ENCODE measurements at places on chromosomes 4 and X.

- DNase-seq: no peak
Observed at GRCh38 chrX:129449148-129449547, 74.1 kb downstream of the SMARCA1 start.

DNA sequence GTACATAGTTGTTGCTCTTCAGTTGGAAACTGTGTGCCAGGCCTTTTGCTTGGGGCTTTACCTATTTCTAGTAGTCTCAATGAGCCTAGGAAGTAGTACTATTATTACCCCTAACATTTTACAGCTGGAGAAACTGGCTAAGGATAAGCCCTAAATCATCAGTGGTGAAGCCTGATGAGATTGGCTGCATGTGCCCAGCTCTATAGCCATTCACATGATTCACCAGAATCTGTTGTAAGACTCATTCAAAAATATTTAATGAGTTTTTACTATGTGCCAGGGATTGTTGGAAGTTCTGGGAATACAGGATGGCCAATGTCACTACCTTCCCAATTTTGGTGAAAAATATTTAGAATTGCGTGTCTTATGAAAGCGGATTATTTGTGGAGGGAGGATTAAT lies 2.8 kb downstream of the KIT start:
- DNase-seq: no peak

- no peak for DNase-seq
Observed at GRCh38 chr4:169106696-169107229, 96.7 kb upstream of the CBR4 start.

GRCh38 chr4:27096142-27096824 lies 235.6 kb downstream of the STIM2 start:
- no peak for DNase-seq

DNA sequence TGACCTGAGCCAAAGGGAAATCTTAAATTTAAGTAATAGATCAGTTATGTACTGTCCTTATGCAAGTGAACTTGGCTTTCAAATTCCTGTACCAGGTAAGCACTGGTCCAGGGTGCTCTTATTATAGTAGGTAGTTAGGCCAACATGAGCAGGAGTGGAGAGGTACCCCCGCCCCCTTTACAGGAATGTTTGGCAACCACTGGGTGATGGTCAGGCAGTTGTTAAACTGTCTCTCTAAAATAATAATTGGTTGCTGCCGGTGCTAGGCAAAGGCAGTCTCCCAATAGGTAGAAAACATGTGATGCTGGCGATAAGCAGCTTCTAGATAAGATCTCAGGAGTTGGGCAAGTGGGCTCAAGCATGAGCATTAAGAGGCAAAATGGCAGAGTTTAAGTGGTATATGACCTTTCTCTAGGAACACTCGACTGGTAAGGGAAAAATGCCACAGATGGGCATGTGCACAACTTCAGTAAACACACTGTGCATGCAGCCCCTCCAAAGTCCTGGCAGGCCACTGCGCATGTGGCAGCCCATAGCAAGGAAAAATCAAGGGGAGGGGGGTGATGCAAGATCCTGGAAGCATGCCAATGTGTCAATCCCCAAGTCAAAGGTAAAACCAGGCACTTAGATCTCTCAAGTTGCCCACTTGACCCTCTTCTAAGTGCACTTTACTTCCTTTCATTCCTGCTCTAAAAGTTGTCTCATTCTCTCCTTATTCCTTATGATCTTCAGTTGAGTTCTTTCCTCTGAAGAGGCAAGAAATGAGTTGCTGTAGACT lies 1239.7 kb downstream of the C4orf33 start:
- DNase-seq: no peak

All from non-pigmented ciliary epithelial cell (primary cell).